ENCODE measurements at places on chromosomes 4 and X. TPM values are rescaled to one million over a fixed set of nuclear protein-coding genes. Genes with fewer than 3 reads are reported as not detected.
A peak's percentile ranks its signal among the peaks of the same experiment; 100 is the strongest.

DNA sequence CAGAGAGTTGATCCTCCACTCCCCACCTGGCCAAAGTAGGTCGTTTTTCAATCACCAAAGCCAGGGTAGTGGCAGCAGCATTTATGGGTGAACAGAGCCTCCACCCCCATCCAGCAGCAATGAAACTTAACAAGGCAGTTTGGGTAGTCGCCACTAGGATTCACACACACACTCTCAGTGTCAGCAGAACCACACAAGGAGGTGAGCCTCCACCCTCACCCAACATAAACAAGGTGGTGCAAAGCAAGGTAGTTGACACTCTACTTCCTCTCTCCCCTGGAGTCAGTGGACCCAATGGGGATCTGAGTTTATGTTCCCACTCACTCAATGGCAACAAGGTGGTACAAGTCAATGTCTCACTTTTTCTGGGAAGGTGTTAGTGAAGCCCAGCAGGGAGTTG, 50.4 kb upstream of the CCDC149 start:
- DNase-seq, result no peak

ODAM gene
- not detected for total RNA-seq

CSAG1 gene
- total RNA-seq, result 0.98 TPM

USP26 gene
- not detected for total RNA-seq

GRCh38 chr4:124783847-124784246, 71.3 kb upstream of the ANKRD50 start:
- no peak for DNase-seq

SPATA18 gene
- total RNA-seq, result 3.9 TPM

GRCh38 chrX:110318664-110318968, 731 bp upstream of the AMMECR1 start:
- no peak for DNase-seq

DNA sequence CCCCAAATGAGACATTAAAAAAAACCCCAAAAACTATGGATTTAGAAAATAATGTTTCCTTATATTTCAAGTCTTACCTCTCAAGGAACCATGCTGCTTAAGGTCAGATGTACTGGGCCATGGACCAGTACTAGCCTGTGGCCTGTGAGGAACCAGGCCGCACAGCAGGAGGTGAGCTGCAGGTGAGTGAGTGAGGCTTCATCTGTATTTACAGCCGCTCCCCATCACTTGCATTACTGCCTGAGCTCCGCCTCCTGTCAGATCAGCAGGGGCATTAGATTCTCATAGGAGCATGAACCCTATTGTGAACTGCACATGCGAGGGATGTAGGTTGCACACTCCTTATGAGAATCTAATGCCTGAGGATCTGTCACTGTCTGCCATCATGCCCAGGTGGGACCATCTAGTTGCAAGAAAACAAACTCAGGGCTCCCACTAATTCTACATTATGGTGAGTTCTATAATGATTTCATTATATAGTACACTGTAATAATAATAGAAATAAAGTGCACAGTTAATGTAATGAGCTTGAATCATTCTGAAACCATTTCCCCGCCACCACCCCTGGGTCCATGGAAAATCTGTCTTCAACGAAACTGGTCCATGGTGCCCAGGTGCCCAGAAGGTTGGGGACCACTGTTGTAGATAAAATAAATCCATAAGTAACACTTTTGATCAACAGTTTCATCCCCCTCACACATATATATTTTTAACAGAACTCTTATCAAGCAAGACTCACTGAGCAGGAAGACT, 105.3 kb upstream of the CBR4 start:
- no peak for DNase-seq

F8A2 gene
- not detected for total RNA-seq

DNA sequence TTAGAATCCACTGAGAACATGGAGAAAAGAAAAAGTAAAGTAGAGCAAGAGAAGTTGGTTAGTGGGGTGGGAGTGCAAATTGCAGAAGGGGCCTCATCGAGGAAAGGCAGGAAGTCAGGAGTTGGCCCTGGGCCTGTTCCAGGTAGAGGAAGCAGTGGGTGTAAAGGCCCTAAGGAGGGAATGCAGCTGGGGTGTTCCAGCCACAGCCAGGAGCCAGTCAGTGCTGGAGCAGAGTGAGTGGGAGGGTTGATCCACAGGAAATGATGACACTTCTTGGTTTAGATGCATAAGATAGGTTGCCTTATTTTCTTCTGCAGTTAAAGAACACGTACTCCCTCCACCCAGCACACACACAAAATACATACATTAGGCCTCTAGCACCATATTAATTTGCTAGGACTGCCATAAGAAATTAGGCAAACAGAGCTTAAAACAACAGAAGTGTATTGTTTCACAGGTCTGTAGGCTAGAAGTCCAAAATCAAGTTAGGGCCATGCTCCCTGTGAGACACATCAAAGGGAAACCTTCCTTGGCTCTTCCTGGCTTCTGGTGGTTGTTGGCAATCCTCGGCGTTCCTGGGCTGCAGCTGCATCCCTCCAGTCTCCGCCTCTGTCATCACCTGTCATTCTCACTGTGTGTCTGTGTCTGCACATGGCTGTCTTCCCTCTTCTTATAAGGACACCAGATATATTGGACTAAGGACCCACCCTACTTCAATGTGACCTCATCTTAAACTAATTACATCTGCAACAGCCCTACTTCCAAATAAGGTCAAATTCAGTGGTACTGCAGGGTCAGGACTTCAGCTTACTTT, 205.9 kb downstream of the AASDH start:
- no peak for DNase-seq

CNKSR2 gene
- total RNA-seq, result 18.5 TPM

DNA sequence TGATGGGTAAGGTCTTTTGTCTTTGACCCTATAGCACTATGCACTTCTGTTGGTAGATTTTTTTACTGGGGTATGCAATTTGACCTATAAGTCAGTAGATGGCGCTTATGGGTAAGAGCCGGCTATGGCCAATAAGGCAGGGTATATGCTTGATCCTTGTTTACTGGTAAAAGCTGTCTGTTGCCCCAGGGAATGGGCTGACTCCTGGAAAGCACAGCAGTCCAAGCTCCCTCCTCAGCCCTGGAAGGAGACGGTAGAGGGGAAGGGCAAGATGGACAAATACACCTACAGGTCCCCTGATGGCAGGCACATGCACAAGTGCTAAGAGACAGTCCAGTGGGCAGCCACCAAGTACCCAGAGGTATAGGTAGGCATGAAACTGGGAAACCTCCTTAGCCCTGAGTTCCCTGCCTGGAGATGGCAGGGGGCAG, 63.7 kb downstream of the ADAMTS3 start:
- peak; percentile 40 for DNase-seq

DNA sequence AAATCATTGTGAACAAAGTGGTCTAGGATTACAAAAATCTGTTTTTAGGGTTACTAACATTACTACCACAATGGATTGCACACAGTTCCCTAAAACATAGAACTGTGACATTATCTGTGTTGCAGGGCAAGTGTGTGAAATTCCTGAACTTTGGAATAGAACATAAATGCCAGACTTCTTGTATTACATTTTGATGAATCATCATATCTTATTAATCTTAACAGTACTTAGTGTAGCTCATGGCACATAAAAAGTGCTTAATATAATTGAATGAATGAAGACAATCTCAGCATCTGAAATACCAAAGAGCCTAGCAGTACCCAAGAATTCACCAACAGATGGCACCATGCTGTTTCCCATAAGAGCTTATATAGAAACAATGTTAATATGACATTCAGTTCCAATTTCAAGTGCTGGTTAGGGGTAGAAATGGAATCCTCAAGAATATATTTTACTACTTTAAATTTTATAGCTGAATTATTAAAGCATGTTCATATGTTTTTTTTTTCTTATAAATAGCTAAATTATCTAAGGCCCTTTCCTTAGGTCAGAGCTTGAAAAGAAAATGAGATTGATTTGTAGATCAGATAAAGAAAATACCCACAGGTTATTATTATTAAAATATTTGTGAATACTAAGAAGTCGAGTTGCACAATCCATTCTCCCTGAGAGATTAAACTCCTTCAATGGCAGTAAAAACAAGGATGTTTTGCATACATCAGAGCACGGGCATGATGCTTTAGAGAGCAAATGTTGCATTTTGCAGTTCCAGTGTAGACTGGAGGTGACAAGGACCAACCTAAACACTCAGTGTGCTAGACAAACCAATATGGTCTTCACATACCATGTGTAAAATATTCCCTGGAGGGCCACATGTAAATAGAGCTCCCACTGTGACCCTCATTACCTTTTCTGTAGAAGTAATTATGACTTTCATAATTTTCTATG, 25.7 kb upstream of the SHISA3 start:
- DNase-seq, result no peak

DNA sequence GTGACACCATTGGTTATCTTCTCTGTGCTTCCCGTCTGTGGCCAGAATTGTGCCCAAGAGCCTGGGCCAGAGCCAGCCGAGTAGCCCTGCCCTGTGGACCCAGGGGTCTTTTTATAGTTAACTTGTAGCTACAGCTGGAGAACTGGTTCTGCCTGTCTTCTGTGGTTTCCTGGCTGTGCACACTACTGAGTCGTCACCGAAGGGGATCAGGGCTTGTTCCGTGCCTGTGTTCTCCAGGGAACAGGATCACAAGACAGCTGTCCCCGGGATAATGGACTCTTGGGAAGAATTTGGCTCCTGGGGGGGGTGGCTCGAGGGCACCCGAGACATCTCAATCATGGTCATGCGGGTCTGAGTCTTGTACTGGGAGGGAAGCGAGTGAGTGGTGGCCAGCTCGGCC, 22.1 kb upstream of the OPN1LW start:
- DNase-seq, result no peak

DNA sequence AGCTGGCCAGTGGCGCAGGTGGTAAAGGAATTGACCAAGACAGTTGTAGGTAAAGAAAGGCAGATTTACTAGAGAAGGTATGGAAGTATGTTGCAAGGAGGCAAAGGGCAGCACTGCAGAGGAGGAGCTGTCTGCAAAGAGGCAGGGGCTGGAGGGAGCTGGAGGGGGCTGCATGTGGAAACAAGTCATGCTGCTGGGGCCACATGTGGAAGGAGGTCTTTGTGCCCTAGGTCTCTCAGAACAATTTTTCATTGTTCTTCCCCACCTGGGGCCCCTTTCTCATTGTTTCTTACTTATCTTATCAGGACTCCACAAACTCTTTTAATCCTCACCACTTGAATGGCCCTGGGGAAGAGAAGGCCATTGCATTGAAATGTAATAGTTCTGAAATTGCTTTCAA, 144.8 kb upstream of the PLAC1 start:
- DNase-seq, result no peak

MAGEB17 gene
- not detected for total RNA-seq

TRO gene
- total RNA-seq, result 236 TPM

- no peak for DNase-seq
Measured at GRCh38 chrX:129626026-129626425, 28.7 kb downstream of the APLN start.

GRCh38 chr4:86043755-86044592, 315.9 kb downstream of the MAPK10 start:
- DNase-seq, result no peak

GRCh38 chrX:30713061-30713525, 59.9 kb downstream of the GK start:
- DNase-seq, result peak; percentile 50

PACRGL gene
- total RNA-seq, result 10.9 TPM

- DNase-seq, result no peak
Measured at GRCh38 chr4:147786031-147786430, 54.1 kb downstream of the ARHGAP10 start.

- no peak for DNase-seq
Measured at GRCh38 chrX:17038277-17038676, 91.8 kb downstream of the REPS2 start.

DNA sequence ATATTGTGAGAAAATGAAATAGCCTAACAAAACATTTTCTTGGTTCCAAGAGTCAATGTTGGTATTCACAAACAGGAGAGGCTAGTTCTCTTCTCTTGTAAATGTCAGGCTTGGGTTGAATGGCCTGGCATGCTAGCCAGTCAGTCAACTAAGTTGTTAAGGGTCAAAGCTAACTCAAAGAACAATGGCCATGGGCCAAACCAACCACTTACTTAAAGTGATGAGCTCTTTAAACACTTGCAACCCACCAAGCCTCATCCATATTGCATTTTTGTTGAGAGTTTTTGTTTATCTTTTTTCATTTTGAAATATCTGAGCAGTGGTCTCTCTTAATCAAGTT, 394.5 kb downstream of the RAB28 start:
- DNase-seq, result no peak

MPC1L gene
- not detected for total RNA-seq

DNA sequence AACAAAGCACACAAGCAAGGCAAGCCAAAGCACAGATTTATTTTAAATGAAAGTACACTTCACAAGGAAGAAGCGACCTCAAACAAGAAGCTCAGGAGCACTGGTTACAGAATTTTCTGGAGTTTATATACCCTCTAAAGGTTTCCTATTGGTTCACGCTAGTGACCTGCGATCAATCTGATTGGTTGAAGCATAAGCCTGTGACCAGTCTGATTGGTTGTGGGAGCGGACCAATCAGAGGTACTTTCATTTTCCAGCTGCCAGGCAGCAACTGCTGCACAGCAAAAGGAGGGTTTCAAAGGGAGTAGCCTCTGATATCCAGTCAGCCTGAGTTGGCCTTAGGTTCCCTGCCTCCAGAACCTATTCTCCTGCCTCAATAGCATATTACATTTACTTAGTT, 4.6 kb upstream of the AREG start:
- DNase-seq, result no peak

Measured in glutamatergic neuron (in vitro differentiated cells).